AG08396 (cell line): ENCODE measurements at places on chromosomes 13 and 19.
A peak's percentile ranks its signal among the peaks of the same experiment; 100 is the strongest.

DNA sequence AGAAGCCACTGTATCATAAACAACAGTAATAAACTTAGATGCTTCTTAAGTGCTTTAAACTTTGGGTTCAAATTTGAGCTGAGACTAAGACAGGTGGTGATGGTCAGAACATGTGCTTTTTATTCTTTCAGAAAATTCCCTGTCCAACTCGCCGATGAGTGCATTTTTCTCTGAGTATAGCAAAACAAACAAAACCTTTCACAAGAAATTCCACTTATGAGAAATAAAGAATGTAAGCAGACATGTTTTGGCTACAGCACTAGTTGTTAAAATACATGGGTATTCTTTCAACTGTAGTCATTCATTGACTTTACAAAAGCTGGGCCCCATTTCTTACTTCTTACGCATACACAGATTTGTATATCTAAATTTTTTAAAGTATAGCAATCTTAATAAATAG is 125.6 kb downstream of the SPRY2 start:
- peak; percentile 19 for DNase-seq

- DNase-seq, result no peak
Measured at GRCh38 chr19:21439201-21439751, 42.3 kb downstream of the ZNF493 start.

DNA sequence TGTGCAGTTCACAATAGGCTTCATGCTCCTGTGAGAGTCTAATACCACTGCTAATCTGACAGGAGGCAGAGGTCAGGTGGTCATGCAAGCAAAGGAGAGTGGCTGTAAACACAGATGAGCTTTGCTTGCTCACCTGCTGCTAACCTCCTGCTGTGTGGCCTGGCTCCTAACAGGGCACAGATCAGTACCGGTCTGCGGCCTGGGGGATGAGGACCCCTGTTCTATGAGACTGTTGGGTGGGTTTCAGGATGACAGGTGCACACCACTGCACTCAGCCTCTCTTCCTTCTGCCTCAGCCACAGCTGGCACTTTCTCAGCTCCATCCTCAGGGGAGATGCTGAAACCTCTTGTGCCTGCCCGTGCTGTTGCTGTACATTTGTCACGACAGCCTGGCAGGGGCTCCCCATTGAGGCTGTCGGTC is 9.7 kb downstream of the CLEC4G start:
- DNase-seq, result no peak

GRCh38 chr19:17455308-17456123 is 5.2 kb downstream of the NXNL1 start:
- no peak for DNase-seq

DNA sequence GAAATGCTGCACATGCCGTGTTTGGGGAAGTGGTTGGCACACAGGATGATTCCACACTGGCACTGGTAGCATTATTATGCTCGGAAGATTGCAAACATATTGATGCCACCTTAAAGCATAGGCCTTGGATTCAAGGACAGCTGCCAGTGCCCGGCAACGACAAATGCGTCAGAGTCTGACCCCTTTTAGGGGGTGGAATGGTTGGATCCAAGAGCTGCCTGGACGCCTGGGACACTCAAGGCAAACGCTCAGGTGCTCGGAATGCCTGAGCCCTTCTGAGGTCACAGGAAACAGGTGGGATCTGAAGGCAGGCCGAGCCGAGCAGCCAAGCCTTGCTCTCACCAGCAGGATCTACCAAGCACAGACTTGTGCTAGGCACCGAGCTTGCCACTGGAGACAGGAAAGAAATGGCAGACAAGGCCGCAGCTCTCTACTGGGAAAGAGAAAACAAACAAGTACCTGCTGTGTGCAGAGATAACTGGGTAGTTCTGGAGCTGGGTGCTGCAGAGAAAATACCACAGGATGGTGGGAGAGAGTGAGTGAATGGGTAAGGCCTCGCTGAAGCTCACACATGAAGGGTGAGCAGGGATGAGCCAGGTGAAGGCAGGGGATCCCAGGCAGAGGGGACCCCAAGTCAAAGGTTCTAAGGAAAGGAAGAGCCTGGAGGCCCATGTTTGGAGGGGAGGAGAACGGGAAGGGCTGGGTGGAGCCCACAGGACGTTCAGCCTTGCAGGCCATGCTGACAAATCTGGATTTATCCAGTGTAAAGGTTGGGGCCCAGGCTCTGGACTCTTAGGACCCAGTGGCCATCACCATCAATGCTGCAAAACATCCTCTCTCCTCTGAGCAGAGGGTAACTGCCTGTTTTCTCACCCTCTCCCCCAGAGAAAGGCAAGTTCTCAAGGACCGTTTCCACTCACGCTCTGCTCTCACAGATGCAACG is 9.2 kb downstream of the RANBP3 start:
- no peak for DNase-seq
